ENCODE measurements at places on chromosomes 11 and 22.

DNA sequence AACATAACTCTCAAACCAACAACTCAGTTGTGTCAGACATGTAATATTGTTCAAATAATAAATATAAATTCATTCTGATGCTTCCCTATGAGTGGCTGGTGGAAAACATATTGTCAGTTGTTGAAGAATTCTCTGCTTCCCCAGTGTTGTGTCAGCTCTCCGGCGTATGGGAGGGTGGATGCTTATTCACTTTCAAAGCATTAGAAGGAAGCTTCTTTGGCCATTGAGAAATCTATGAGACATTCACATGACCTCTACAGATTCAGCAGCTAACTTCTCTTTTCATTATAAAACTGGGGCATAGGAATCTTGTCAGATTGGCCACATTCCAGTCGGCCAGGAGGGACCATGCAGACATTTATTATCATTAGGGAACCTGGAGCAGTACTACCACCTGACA is 2.9 kb downstream of the OR51V1 start:
- DNase-seq: no peak

DNA sequence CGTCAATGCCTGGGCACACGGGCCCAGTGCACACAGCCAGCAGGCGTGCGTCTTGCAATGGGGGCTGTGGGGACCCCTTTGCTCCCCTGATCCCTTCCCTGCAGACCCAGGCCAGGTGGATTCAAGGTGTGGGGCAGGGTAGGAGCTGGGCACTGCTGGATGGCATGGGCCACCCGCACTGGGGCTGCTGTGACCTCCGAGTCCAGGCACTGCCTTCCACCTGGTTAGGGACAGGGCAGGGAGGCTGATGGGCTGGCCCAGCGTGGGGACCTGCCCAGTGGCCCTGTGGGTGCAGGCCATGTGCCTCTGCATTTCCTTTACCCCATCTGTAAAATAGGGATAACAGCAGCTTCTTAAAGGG is 22.9 kb downstream of the KCNQ1 start:
- DNase-seq: no peak

GRCh38 chr22:24525416-24526037 is 29.4 kb downstream of the GUCD1 start:
- peak; percentile 55 for DNase-seq

DNA sequence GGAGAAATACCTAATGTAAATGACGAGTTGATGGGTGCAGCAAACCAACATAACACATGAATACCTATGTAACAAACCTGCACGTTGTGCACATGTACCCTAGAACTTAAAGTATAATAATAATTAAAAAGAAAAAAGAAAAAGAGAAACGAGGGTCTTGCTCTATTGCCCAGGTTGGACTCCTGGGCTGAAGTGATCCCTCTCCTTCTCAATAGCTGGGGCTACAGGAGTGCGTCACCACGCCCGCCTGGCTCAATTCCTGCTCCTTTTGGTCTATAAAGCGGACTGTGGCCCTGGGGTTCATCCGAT is 521 bp upstream of the PTS start:
- no peak for DNase-seq

DNA sequence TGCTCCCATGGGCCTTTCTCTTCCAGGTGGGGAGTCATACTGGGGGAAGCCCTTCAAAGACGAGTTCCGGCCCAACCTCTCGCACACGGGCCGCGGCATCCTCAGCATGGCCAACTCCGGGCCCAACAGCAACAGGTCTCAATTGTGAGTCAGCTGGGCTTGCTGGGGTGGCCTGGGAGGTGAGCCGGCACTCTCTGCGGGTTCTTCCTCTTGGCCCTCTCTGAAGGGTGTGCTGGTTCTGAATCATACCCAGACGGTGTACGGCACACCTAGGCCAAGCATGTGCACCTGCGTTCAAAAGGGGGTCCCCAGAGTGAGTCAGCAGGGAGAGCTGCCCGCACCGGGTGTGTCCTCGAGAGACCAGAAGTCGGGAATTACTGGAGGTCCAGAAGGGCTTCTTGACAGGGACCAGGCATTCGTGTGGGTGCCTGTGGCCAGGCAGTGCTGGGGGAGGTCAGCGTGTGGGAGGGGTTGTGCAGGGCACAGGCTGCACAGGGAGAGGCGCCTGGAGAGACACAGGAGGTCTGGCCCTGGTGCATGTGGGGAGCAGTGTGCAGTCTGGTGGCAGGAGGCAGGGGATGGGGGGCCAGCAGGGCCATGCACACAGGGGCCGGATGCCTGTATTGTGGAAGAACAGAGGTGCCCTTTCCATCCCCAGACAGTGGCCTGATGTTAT is 23.0 kb downstream of the PPIL2 start:
- DNase-seq: no peak

DNA sequence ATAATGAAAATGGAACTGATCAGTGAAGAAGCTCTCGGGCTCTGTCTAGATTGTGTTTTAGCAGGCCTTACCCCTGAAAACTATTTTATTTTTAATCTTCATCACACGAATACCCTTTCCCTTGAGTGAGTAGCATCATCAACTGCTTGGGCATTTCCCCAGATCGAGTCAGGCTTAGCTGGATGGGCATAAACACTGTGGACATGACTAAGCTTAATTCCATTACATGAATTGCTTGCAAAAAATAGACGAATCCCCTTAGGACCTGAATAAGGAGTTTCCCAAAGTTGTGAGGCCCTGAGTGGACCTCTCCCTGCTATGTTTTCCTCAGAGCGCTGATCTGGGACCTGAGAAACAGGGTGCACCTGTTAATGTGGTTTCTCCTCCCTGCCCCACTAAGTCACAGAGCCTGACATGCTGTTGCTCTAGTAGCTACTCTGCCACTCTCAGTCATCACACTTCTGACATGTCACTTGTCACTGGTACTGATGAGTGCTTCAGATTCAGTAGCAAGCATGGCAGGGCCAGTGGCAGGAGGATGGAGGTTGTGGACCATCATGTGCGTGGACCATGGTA is 53.5 kb downstream of the ENDOD1 start:
- DNase-seq: no peak

- DNase-seq: no peak
Measured at GRCh38 chr11:74204701-74205100, 33.6 kb downstream of the PPME1 start.

GRCh38 chr11:73189723-73190556 is 28.1 kb upstream of the P2RY2 start:
- DNase-seq: no peak

- DNase-seq: no peak
Measured at GRCh38 chr11:92894197-92894596, 75.3 kb upstream of the MTNR1B start.

DNA sequence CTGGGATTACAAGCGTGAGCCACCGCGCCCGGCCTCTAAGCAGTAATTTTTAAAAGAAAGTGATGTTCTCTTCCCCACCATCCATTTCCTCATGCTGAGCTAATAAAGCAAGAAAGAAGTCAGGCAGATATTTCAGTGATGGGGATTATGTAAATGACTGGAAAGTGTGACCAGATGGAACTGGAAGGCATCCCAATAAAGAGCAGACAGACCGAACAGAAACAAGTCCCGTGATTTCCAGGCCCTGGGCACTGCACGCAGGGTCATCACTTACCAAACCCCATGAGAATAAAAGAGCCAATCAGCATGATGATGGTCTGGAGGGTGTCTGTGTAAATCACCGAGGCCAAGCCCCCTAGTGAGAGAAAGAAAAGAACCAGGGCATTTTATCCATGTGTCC is 18.2 kb downstream of the SLC5A4 start:
- no peak for DNase-seq

DNA sequence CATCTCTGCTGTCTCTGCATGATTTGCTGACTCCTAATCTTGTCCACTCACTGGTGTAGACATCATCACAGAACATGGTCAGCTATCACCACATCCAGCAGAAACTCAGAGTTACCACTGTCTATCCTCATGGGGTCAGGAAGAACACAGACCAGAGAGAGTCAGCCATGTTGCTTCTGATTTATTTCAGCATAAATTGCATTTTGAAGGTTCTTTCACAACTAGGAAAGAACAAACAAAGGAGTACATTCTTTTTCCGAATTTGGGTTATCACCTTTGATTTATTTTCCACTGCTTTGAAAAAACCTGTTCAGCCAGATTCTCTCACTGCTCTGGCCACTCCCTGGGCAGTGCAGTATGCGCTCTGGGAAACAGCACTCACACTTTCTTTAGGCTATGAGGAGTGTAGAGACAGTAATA is 172.0 kb upstream of the MTMR2 start:
- no peak for DNase-seq

DNA sequence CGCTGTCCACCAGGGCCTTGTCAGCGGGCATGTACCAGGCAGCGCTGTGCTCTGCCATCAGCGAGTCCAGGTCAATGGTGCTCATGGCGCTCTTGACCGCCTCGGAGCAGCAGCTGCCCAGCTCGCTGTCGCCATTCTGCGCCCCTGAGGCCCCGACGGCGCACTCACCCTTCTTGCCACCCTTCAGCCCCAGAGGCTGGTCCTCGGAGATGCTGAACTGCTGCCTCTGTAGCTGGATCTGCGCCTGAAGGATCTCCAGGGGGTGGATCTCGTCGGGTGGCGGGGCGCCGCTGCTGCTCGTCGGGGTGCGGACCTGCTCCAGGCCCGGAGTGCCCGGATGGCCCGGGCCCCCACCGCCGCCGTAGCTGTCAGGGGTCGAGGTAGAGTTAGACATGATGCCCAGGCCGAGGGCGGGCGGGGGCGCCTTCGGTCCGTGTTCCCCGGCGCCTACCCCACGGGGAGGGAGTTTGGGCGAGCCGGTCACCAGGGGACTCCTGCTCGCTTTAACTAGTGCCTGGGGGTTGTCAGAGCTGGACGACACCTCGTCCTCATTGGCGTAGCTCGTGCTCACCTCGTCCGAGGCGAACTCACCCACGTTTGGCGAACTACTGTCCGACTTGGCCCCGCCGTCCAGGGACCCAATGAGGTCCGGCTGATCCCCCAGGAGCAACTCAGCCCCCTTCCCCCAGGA is 4.6 kb downstream of the MN1 start:
- DNase-seq: no peak

- no peak for DNase-seq
Measured at GRCh38 chr22:34972191-34972897, 93.6 kb upstream of the ISX start.

DNA sequence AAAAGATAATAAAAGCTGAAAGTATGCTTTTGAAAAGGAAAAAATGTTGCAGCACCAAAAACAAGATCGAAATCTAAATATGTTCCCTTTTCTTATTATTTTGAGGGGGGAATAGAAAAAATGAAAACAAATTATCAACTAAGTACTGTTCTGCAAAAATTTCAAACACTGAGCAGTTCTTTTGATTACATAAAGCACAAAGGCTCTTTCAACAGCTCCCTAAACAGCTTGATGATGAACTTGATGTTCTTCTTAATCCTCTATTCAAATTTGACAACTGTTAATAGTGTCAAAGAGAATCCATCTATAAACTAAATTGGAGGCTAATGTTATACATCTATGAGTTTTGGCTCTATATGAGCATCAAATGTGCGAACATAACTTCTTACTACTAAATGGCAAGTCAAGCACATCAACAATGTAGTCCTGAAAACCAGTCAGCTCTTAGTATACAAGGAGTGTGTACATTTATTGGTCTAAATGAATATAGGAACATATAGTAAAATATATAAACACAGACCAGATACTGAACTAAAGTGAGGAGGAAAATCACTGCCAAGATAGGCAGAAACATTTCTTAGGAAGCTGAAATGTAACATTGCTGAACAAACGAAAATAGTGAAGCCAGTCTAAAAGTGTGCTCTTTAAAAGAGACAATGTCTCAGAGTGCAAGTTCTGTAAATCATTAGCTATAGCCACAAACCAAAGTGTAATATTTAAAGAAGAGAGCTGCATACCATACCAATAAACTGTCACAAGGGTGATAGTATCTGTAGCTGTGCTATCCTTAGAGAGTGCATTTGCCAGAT is 94.3 kb downstream of the SOX6 start:
- DNase-seq: no peak

DNA sequence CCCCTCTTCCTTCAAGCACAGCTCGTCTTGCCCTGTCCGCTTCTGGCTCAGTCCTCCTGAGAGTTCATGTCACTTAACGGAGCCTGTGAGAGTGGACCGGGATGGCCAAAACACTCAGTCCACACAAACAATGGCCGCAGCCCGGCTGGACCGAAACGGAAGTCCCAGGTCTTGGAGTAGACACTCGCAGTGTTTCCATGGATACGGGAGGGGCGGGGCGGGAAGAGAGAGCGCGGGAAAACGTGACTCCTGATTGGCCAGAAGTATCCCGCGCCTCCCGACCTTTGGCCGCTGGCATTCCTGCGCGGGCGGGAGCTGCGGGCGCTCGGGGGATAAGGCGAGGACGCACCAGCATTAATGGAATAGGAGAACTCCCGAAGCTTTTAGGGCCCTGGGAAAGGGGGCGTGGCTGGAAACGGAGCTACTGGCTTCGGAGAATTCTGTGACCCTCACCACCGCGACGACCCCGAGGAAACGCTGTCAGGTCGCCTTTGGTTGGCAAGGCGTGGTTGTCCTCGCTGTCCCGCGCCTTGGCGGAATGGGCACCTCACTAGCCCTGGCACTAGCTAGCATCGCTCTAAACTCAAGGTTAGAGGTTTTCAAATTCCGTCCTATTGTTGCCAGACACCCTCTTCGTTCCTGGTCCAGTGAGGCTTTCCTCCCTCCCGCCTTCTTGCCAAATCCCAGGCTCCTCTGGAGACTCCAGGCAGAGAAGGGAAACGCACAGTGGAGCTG is at the start of the genes NLRP14 and ZNF214:
Gene NLRP14, plus strand, starts transcription at position 297 of the 735 bp plus-strand sequence. CDS start 18,108 bp downstream, outside the sequence.
Gene ZNF214, minus strand, starts transcription at position 164 of the 735 bp plus-strand sequence. CDS start 17,511 bp downstream, outside the sequence.
- DNase-seq: no peak

GRCh38 chr11:130560000-130560780 is 111.7 kb downstream of the ADAMTS15 start:
- DNase-seq: no peak

GRCh38 chr22:16594026-16594425 is 1.4 kb upstream of the CCT8L2 start:
- no peak for DNase-seq

DNA sequence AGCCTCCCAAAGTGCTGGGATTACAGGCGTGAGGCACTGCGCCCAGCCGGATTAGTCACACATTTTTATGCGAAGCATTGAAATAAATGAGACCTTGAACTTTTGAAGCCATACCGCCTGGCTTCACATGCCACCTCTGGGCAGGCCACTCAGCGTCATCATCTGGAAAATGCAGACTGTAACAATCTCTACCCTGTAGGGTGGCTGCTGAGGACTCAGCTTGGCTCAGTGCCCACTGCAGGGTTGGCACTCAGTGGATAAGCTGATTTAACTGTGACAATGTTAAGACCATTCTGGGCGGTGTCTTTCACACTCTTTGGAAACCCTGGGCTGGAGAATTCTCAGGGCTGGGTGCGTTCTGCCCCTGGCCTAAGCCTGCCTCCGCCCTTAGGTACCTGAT is 8.5 kb downstream of the SH3BP1 start:
- DNase-seq: no peak

DNA sequence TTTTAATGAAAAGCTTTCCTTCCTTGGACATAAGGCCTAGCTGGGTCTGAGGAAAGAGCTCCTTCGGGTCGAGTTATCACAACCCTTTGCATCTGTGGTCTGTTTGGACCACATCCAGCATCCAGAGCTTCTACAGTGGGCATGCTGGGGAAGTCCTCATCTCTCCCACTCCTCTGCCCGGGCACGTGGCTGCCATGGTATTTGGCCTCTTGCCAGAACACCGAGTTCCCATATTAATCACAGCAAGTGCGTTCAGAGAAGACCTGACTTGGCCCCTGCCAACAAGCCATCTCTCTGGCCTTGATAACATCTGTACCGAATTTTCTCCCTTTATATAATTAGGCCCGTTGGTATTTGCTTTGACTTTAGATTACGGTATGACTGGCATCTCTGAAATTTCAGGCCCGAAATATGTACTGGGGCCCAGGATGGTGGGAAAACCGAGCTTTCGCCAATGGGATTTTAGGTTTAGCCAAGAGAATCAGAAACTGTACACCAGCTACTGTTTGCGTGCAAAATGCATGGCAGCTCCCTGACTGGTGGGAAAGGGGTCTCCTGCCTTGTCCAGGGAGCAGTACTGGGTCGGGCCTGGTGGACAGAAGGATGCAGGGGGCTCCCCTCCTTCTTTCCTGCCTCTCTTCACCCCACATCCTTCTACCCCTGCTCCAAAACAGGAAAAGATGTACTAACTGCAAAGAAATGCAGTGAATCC is 90.0 kb downstream of the MICAL2 start:
- DNase-seq: no peak

All from activated CD4-positive, alpha-beta T cell treated with anti-CD3 and anti-CD28 coated beads for 24 hours (primary cell).